ENCODE measurements at places on chromosomes 3 and 15.

DNA sequence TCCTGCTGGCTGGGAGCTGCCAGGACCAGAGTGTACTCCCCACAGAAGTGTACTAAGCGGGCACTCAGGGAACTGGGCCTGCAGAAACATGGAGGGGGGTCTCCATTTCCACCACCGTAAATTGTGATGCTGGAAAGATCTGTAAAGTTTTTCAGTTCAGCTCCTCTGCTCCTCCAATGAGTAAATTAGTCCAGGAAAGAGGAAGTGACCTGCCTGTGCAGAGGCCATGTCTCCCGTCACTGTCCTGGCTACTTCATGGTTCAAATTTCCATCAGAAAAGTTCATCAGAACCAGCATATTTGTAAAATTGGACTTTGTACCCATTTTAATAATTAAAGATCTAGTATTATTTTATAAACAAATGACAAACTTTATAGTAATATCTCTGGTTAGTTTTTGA is 226.7 kb upstream of the THBS1 start:
- no peak for DNase-seq

GRCh38 chr15:100721758-100722550 is 119.6 kb downstream of the ASB7 start:
- no peak for DNase-seq

GRCh38 chr3:170814822-170815221 is 55.2 kb downstream of the RPL22L1 start:
- DNase-seq: no peak

DNA sequence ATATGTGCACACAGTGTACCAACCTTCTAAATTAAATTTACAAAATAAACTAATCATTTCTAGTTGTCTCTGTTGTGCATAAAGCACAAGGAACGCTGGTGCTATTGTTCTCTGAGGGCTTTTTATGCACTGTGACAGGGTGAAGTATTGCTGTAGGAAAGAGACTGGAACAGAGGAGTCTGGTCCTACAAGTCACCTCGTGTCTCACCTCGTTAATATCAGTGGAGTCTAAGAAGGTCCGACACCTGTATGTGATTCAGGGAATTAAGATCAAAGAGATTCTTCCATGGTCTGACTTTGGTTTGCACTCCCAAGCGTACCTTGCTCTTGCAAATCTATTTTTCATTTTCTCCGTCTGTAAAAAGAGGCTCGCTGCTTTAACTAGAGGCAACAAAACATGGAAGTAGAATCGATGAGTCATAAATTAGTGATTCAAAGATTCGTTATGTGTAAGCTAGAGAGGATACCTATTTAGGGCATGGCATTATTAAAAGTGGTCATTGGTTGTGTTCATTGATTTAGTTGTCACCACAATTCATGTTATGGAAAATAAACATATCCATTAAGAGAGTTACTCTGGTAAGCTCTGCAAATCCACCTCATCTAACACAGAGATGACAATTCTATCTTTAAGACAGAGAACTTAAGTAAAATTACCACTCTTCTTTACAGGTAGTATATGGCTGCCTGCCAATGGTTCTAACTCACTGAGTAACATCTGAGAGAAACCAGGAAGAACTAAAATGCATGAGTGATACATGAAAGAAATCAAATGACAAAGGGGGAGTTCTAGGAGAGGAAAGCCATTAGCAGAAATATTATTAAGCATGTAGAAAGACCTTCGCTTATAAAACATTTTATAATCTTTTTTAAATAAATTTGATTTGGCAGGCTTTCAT is 219.4 kb upstream of the GBE1 start:
- no peak for DNase-seq

DNA sequence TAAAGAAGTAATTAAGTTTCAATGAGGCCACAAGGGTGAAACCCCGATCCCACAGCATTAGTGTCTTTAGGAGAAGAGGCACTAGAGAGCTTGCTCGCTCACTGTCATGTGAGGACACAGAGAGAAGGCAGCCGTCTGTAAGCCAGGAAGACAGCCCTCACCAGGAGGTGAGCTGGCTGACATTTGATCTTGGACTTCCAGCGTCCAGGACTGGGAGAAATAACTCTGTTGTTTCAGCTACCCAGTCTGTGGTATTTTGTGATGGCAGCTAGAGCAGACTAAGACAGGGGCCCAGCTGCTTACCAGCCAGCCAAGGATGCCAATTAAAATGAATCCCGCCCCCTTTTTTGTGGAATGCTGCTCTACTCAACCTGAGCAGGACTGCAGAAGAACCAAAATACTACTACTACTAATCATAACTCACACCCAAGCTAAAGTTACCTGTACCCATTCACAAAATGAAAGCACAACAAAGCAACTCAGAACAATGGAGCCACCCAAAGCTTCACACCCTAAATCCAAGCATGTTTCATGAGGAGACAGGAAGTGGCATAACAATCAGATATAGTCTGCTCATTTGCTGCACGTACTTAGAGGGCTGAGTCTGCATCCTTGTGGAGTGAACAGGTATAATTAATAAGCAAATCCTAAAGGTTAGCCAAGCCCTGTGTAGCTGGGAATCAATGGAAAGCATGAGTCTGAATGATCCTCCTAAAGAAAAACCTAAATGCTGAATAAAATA is 35.6 kb upstream of the RHCG start:
- no peak for DNase-seq

DNA sequence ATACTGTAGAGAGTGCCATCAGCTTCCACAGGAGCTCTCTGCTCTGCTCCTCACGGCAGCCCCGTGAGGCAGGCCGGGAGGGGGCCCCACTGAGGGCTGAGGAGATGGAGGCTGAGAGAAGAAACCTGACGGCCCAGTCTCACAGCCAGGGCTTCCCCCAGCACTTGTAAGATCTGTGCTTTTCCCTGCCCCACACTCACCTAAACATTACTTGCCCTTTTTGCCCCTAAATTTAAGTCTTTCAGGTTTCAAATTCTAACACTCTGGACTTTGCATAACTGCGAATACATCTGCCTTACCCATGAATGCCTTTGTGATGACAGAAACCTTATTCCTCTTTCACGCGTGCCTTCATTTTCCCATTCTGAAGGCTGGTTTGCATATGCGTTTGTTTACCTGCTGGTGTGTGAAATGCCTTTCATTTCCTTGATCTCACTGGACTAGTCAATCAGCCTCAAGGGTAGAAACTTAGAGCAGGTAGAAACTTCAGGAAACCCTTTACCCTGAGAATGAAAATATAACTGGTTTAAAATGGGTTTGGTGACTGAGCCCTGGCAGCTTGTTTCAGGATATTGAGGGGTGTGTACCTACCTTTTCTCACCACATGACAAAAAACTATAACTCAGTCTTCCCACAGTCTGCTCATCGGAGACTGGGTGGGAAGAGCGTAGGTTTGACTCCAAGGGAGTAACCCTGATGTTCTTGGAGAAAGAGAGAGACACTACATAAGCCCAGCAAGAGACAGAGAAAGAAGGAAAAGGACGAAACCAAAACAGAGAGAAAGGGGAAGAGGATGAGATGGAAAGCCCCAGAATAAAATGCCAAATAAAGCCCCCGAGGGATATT is 20.1 kb downstream of the SLC12A8 start:
- no peak for DNase-seq

- no peak for DNase-seq
Measured at GRCh38 chr3:100269001-100269400, 8.2 kb downstream of the TBC1D23 start.

- no peak for DNase-seq
Measured at GRCh38 chr15:101543431-101543830, 53.9 kb upstream of the PCSK6 start.

DNA sequence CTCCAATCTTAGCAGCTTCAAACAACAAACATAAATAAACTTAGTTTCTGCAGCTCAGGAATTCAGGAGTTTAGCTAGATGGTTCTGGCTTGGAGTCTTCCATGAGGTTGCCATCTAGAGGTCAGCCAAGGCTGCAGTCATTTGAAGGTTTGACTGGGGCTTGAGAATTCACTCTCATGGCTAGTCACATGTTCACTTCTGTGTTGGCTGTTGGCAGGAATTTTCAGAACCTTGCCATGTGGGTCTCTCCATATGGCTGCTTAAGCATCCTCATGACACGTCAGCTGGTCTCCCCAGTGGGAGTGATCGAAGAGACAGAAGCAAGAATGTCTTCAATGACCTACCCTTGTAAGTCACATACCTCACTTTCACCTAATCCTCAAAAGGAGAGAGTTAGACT is 269.2 kb upstream of the CNTN3 start:
- DNase-seq: no peak

GRCh38 chr3:5731100-5731499 is 543.6 kb downstream of the EDEM1 start:
- DNase-seq: no peak

- no peak for DNase-seq
Measured at GRCh38 chr3:2360815-2361214, 262.1 kb downstream of the CNTN4 start.

- no peak for DNase-seq
Measured at GRCh38 chr3:188712248-188712924, 459.4 kb upstream of the TPRG1 start.

DNA sequence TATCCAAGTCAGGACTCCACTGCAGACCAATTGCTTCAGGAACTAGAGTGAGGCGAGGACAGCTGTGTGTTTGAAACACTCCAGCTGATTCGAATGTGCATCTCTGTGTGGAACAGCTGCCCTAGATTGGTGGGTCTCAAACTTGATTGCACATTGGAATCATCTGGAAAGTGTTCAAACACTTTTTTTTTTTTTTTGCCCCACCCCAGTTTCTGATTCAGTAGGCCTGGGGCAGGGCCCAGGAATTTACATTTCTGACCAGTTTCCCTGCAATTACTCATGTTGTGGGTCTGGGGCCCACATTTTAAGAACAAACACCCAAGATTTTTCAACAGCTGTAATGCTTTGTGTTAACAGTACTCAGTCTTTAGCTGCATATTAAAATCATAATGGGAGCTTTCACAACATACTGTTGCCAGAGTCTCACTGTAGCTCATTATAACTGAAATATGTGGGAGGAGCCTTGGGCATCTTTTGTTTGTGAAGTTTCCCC is 156.6 kb downstream of the NR1D2 start:
- no peak for DNase-seq

DNA sequence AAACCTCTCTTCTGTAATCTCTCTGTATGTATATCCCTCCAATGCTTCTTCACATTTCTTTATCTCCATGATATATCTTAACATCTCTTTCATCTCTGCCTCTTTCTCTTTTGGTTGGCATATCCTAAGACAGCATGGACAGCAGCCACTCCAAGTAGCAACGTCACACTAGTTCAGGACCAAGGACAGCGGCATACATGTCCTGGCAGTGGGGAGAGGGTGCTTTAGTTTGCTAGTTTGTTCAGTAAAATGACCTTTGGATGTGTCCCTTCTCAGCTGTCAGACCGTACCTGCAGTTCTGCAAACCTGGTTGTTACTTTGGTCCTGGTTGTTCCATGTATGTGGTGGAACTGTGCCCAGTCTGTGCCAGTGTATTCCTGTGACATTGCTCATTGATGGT is 225.6 kb upstream of the ROPN1 start:
- DNase-seq: no peak

- DNase-seq: no peak
Measured at GRCh38 chr3:140351466-140351865, 326.4 kb upstream of the TRIM42 start.

DNA sequence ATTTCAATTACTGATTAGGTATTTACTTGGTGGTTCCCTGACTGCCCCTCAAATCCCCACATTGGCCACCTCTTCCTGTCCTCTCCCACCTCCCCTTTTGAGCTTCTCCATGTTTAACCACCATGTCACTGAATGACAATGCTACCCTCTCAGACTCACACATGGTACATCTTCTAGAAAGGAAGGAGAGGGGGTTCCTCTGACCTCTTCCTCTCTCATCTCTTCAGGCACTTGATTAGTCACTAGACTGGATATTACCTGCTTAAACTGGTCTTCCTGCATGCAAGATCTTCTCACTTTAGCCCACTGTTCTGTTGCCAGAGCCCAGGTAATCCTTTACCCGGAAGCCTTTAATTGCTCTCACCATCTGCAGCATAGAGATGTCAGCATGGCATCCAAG is 64.9 kb downstream of the DIPK2A start:
- DNase-seq: no peak

DNA sequence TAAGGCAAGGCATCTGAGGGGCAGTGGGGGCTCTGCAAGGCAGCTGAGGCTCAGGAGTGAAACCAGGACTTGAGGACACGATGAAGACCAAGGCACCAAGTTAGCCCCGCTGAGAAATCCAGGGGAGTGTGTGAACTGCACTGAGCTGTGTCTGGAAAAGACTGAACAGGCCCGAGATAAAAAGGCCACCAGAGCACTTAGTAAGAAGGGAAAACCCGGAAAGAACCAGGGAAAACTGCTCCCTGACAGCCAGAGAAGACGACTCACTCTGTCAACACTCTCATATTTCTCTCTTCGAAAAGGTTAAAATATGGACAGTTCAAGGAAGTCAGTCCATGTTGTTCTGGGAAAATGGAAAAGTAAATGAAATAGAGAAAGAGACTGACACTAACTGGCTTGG is 109.0 kb downstream of the SEC22A start:
- no peak for DNase-seq

DNA sequence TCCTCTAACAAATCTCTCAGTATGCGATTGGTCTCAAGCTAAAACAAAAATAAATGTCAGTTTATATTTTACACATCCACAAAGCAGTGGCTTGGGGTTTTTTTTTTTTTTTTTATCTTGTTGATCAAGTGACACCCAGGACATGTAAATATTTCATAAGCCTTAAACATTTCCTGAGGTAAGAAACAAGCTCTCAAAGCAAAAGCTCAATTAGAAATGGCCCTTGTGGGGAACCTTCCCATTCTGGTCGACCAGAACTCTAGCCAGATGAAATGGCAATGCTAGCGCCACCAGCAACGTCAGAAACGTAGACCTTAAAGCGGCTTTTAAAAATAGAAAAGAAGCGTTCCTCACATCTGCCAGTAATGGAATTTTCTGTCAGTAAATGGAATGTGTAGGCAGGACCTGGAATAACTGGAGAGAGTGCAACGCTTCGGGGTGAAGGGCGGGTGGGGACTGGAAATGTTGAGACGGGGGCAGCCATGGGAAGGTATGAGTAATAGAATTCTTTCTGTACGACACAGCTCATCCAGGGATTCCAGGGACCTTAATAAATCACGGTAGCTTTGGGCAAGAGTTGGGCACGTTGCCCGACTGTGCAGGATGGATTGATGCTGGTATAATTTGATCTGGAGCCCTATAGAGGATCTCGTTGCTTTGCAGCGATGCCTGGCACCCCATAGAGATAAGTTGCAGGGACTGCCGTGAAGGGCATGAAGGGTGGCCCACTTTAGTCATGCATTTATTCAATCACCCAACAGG is 44.4 kb downstream of the BTD start:
- no peak for DNase-seq

- no peak for DNase-seq
Measured at GRCh38 chr3:161070252-161070930, 34.8 kb downstream of the B3GALNT1 start.

DNA sequence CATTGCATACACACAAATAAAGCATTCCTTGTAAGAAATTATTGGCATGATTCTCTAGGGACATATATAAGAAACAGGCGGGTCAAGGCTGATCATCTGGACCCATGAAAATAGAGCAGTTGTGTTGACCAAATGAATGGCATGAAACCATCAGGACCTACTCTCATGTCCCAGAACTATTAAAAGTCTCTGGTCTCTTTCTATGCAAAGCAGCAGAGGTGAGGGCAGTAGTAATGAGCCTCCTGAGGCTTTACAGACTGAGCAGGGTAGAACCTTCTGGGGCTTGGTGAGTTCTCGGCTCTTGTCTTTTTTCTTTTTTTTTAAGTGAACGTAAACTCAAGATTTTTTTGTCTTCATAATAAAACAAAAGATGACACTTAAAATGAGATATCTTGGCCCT is 9.3 kb downstream of the GLDN start:
- no peak for DNase-seq
